ENCODE measurements at places on chromosomes 1 and 21. TPM values are rescaled to one million over a fixed set of nuclear protein-coding genes. Genes with fewer than 3 reads are reported as not detected.

C8B gene
- total RNA-seq: not detected

DNA sequence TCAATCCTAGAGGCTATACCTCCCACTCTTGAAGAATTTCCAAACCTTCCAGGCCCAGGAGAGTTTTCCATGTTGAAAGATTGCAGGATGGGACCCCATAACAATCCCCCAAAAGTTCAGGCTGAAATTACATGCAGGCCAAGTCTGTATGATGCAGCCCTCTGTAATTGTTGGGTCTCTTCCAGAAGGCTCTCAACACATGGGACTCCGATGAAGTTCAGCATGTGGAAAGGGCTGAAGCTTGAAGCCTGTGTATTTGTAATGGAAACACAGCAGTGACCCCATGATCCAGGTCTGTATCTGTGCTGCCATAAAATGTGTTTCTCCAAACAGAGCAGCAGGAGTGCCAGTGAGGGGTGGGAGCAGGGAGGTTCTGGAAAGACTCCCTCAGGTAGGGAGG lies 202.5 kb upstream of the LYPLAL1 start:
- no peak for DNase-seq

DNA sequence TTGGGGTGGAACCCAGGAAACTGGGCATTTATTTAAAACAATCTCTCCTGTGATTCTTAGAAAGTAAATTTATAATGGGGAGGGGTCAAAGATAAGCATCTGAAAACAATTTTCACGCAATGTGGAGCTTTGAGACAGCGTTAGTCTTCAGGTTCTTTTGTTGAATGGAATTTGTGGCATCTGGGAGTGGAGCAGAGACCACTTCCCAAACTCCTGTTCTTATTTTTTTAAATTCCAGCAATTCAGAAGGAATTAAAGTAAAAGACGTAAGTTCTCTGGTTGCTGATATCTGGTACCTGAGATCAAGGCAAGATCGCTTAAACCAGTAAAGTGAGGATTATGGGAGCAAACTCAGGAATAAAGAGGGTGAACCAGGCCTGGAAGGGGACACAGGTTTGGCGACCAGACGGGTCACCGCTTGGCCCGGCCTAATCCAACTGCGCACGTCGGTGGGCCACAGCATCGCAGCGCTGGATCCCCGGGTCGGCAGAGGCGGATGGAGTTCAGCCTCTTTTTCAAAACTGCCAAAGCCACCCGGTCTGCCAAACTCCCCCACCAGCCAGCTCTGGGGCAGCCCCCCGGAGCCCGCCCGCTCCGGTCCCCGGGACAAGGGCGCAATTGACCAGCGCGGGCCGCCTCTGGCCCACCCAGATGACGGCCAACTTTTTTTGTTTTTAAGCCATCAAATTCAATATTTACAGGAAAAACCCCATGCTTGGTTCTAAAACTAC lies 754 bp upstream of the PDPN start:
- no peak for DNase-seq

GRCh38 chr1:200526709-200527612 lies 93.6 kb downstream of the KIF14 start:
- DNase-seq: no peak

- DNase-seq: no peak
These were observed 26.0 kb downstream of the VAMP4 start for GRCh38 chr1:171715813-171716251.

- no peak for DNase-seq
These were observed 1176.5 kb downstream of the NCAM2 start for GRCh38 chr21:22174746-22175145.

- no peak for DNase-seq
These were observed 91.2 kb upstream of the KAZN start for GRCh38 chr1:14507262-14507661.

GRCh38 chr1:218953386-218953785 lies 220.3 kb upstream of the LYPLAL1 start:
- DNase-seq: no peak

- DNase-seq: no peak
These were observed 232.2 kb upstream of the PKN2 start for GRCh38 chr1:88451856-88452255.

DNA sequence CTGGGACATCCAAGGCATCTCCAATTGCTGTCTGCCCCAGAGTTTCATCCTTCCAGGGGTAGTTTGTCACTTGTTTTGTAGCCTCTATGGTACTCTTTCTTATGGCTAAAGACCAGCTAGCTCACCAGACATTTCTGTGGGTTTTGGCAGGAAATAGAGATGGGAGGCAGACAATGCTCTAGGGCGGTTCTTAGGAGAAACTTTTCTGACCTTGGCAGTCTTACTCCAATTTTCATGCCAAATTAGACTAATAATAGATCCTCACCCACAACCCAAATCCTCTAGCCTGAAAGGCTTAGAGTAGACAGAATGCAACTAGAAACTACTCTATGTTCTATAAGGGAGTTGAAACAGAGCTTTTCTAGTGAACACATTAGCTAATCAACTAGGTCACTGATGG lies 69.8 kb downstream of the LRIG2 start:
- DNase-seq: no peak

DNA sequence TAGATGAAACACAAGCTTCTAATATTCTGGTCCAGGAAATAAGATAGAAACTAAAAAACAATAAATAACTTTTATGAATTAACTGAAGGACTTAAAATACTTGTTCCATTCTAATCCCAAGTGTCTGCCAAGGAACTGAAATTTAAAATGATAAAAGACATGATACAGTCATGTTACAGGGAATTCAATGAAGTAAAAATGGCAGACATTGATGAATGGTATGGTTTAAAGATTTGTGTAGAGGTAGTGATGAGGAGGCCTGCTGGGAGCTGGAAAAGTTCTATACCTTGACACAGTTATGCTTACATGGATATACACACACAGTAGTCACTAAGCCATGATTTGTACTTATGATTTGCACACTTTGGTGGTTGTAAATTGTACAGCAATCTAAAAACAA lies 2.1 kb upstream of the UBR4 start:
- DNase-seq: no peak

- DNase-seq: peak; percentile 74
These were observed 266.9 kb downstream of the ASTN1 start for GRCh38 chr1:176897350-176898236.

DNA sequence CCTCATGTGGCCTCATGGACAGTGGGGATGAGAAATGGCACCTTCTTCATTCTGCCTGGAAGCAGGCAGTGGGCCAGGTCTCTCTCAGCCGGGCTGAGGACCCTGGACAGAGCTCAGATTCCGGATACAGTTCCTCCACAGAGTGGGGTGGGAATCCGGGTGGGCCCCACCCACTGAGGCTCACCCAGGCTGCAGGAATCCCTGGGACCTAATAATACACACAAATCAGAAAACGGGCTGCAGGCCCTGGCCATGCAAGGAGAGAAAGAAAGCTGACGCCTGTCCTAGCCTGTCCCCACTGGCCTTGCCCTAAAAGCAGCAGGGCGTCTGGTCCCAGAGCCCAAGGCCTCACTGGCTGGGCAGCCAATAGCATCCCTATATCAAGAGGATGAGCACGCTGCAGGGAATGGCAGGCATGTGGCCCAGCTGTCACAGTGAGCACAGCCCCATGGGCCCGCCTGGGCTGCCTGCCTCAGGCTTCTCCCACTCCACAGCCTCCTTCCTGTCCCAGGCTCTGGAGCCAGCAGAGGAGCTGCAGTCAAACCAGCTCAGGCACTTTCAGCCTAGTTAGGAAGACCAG lies 25.3 kb downstream of the ACTA1 start:
- peak; percentile 77 for DNase-seq
